ENCODE measurements at places on chromosomes 12 and 14.

DNA sequence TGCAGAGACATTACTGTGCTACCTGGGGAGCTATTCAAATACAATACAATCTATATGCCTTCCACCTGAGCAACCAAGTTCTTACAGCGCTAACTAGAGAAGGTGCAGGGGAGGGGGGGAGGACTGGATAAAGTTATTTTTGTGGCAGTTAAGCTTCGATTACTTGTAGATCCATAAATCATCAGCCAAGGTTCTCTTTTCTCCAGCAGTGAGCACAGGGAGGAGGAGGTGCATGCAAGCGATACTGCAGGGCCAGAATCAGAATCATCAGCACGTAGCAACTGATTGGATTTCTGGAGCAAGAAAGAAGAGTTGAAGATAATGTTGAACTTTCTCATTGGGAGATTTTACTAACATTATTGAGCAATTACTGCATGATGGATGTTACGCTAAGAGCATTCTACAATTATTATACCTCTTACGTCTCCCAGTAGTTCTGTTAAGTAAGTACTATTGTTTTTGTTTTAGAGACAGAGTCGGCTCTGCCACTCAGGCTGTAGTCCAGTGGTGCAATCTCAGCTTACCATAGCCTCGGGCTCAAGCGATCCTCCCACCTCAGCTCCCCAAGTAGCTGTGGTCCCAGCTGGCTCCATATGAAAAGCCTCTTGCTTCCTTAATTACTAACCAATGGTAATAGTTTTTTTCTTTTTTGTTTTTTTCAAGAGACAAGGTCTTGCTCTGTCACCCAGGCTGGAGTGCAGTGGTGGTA is 74.6 kb upstream of the EEA1 start:
- DNase-seq: no peak

- DNase-seq: no peak
Measured at GRCh38 chr12:114404926-114405518, 922 bp downstream of the TBX5 start.

GRCh38 chr12:54658306-54659264 is 10.4 kb upstream of the DCD start:
- no peak for DNase-seq

DNA sequence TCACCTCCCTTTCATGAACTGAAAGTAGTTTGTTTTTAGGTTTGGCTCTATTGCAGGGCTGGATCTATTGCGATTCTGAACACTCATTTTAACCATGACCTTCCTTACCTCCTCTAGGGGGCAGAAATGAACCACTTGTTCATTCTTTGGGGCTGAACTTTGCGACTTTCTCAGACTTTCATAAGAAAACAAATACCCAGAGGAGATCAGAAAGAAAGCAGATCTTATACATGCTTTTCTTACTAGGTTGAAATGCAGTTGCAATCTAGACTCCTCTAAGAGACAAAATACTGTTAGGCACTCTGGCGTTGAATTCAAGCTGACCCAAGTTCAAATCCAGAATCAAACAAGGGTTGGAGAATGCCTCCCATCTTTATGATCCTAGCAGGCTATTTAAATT is 32.6 kb upstream of the PLEKHG3 start:
- DNase-seq: no peak

DNA sequence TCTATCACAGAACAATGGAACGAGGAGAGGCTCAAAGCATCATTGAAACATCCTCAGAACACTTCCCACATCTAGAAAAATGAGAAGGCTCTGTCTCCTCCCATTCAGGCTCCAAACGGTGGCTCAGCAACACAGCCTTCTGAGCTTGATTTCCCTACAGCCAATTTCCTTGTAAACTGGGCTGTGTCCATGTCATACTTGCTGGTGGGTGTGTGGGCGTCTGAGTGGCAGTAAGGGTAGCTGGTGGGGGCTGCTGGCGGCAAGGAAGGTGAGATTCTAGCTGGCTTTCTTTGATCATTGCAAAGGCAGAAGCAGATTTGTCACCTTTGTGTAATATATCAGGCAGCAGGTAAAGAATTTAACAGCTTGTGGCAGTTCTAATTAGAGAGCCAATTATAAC is 163.7 kb downstream of the CALM1 start:
- no peak for DNase-seq

DNA sequence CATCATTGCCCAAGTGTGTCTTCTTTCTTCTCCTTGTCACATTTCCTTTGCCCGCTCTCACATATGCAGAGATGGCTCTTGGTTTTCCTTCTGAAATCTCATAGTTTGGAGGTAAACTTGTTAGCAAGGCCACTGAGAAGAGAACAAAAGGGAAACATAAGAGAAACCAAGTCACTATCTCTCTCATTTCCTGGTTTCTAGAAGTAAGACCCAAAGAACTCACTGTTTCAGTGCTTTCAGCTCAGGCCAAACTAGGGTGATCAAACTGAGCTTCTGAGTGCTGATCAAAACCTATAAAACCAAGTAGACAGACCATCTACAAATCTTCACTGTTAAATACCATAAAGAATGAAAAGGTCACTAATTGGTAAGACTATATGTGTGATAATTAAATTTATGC is 275.4 kb upstream of the BTG1 start:
- no peak for DNase-seq

GRCh38 chr14:95948558-95948981 is 71.9 kb downstream of the TUNAR start:
- no peak for DNase-seq

- no peak for DNase-seq
Measured at GRCh38 chr14:100058777-100059437, 6.3 kb upstream of the EVL start.

GRCh38 chr12:111758120-111758561 is 8.6 kb upstream of the ALDH2 start:
- peak; percentile 90 for DNase-seq

- no peak for DNase-seq
Measured at GRCh38 chr12:63093084-63093483, 57.9 kb downstream of the AVPR1A start.

- peak; percentile 72 for DNase-seq
Measured at GRCh38 chr14:35385042-35385839, 19.3 kb downstream of the NFKBIA start.

GRCh38 chr14:21846227-21846885 is 172.7 kb upstream of the OR4E1 start:
- no peak for DNase-seq

- DNase-seq: no peak
Measured at GRCh38 chr12:11759494-11759878, 110.0 kb downstream of the ETV6 start.

DNA sequence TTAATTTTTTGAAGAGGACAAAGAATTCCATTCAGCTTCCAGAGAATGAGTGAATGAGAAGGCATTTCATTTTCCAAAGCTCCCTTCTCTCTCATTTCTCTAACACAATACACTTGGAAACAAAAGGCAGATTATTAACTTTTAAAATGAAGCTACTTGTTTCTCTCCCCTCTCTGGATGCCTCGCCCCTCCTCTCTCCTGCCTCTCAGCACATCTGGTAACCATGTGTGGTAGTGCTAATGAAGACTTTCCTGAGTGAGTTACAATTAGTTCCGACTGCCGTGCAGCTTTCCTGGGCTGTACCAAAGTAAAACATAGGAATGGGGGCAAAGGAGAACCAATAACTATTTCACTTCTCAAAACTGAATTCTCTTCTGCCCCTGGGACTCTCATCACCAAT is 84.7 kb upstream of the SOX5 start:
- no peak for DNase-seq

DNA sequence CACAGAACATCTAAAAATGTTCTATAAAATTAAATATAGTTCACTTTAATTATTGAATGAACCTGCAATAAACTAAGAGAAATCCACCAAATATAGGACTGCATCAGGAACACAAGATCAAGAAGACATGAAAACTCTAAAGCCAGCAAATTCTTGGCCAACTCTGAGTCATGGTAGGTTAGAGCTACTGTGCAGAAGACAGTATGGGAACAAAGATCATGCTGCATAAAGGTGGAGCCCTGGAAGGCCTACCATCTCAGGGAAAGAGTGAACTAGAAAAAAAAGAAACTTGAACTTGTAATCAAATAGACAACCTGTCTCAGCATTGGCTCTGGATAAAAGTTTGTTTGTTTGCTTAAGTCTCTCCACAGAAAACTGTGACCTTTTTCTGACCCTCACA is 66.9 kb upstream of the CNOT2 start:
- DNase-seq: no peak

GRCh38 chr14:100586403-100587085 is 673 bp downstream of the BEGAIN start:
- no peak for DNase-seq

DNA sequence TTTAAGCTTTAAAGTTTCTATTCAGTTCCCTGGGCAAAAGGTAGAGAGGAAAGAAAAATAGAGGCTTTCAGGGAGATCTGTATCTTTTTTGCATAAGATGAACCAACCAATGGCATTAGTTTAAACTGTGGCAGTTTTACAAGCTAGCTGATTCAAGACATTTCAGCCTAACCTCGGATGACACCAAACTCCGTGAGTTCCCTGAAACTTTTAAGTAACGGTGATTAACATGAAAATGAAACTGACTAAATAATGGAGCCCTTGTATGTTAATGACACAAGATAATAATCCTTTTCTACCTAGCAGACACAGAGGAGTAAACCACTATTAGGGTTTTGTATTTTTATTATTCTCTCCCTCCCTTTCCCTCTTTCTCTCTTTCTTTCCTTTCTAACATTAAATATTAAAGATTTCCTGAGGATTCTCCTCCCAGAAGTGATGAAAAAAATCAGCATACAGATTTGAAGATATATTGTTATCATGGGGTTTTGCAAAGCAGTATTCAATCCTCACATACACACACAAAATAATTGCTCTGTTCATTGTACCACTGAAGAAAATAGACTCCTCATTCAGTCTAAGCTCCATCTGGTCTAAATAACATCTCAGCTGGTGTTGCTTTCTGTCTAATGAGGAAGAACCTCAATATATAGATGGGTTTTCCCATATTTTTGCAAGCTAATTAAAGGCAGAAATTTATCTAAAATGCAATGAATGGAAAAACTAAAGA is 483.8 kb downstream of the NOVA1 start:
- no peak for DNase-seq

- DNase-seq: peak; percentile 67
Measured at GRCh38 chr14:22386924-22387775, 201.9 kb downstream of the DAD1 start.

DNA sequence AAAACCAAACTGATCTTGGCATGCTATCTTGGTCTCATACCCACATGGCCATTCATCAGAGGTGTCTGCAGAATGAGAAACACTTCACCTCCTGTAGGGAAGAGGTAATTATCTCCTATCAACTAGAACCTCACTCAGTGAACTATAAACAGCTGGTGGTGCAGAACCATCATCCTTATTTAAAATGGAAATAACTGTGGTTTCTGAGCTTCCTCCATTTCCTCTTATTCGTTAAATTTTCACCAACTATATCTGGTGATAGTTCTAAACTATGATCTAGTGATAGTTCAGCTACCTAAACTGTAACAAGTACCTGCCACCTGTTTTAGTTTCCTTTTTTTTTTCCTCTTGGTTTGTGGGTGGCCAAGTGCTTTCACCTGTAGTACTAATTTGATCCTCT is 218.5 kb downstream of the FUT8 start:
- DNase-seq: no peak

- no peak for DNase-seq
Measured at GRCh38 chr12:51955702-51956101, 4.2 kb downstream of the ACVR1B start.

DNA sequence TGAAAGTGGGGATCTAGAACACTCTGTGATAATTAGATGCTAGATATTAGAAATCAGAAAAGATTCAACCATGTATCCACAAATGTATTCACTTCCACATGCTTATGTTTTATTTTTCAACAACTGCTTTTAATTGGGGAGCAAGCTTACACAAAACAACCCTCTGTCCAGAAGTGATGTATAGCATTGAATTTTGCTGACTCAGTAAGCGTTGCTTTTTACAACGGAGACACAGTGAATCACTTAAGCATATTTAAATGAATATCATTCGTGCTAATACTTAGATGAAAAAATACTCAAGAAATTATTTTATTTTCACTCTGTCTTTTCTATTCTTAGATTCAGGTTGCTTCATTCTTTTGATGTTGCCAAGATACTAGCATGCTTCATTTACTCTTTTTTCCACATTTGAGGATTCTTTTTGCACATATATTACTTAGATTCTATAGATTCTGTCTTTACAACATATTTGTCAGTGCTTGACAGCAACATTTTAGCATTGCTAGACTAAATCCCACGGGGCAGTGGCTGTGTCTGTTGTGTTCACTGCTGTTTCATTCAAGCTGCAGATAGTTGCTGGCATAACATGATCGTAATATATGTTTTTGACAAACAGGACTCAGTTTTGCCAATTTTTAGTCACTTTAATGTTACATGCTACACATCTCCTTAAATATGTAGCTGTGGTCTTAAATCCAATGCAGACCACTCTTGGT is 1714.4 kb upstream of the SEL1L start:
- DNase-seq: no peak
